Stimulated activated CD8-positive, alpha-beta memory T cell treated with anti-CD3 and anti-CD28 coated beads, Interleukin-7, amount 100 ng/mL, for 48 hours (primary cell): ENCODE measurements at places on chromosomes 1 and 21.

GRCh38 chr1:33260439-33260838 is 4.1 kb downstream of the ZNF362 start:
- no peak for DNase-seq

DNA sequence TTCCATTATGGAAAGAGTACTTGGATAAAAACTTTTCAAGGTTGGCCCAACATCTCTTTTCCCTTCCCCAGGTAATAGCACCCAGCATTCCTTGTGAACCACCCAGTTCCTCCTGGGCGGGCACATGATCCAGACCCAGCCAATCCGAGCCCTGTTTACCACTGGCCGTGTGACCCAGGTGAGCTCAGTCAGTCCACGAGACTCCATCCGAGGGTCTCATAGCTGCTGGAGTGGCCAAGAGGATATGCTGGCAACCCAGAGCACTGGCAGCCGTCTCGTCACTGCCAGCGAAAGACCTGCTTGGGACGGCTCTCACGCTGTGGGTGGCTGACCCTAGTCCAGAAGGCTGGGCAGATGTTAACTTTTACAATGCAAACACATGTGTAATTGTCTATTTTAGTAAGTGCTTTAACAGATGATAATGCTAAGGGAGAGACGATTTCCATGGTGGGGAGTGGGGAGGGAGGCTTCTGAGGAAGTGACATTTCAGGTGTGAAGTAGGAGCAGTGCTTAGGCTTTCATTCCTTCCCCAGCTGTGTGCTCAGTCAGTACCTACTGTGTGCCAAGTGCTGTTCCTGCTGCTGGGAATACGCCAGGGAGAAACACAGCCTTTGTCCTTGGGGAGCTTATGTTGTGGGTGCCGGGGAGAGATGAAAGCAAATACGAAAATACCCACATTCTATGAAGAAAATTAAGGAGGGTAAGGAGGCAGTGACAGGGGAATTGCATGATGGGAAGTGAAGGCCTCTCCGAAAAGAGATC is 24.5 kb downstream of the PARK7 start:
- DNase-seq, result no peak

- no peak for DNase-seq
These were observed 21.1 kb upstream of the RGS4 start for GRCh38 chr1:163047951-163048659.

DNA sequence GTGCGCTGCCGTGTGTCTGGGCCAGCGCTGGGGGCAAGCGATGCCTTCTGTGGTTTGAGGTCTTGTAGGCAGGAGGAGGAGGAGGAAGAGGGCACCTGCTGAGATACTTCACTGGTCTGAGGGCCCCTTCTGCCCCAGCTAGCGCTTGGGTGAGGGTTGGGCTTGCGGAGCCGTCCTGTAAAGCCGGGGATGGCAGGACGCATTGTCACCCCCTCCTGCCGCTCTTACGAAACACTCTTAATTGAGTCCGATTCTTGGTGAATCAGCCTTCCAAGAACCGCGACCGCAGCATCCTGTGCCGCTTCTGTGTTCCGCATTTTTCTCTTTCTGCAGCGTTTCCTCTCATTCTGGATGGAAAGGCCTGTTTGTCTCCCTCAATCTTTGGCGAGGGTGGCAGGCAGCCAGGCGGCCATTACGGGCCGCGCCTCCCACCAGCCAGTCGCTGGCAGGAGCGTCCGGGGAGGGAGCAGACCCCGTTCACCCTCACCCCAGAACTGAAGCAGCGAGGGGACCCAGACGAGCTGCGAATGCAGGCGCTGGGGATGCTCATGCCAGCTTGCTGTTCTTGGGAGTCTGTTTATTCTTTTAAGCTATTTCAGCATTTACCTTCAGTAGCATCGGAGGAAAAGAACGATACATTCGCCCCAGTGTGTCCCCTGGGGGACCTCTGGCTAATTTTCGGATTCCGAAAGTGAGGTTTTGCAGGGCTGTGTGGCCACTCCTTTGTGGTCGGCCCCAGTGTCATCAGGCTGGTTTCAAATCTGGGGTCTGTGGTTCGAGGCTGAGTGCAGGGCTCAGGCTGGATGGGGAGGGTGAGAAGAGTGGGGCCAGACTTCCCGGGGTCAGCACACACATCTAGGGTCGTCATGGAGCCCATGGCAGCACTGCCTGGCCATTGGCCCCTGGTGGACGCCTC is 62.7 kb downstream of the SKI start:
- DNase-seq, result peak; percentile 79

- DNase-seq, result no peak
These were observed 13.3 kb upstream of the GRIK1 start for GRCh38 chr21:29953072-29953471.

- DNase-seq, result no peak
These were observed 37.8 kb downstream of the TTC13 start for GRCh38 chr1:230940848-230941247.
